Mucosa of gallbladder (tissue), 1 donor: ENCODE measurements at places on chromosomes 7 and 10. TPM values are rescaled to one million over a fixed set of nuclear protein-coding genes. Genes with fewer than 3 reads are reported as not detected.

DNA sequence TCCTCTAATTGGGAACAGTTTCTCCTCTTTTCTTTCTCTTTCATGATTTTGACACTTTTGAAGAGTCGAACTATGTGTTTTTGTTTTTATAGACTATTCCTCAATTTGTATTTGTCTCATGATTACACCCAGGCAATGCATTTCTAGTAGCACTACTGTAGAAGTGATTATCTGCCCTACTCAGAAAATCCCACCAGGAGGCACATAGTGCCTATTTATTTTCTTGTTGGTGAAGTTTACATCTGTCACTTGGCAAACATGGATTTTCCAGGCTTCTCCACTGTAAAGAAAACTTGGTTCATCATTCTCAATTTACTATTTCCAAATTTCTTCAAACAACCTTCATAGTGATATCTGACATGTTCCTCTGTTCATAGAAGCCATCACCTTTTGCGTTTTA is 893.9 kb downstream of the CCSER2 start:
- DNase-seq, result no peak

- no peak for DNase-seq
Measured at GRCh38 chr7:134856091-134856490, 76.7 kb downstream of the CALD1 start.

DNA sequence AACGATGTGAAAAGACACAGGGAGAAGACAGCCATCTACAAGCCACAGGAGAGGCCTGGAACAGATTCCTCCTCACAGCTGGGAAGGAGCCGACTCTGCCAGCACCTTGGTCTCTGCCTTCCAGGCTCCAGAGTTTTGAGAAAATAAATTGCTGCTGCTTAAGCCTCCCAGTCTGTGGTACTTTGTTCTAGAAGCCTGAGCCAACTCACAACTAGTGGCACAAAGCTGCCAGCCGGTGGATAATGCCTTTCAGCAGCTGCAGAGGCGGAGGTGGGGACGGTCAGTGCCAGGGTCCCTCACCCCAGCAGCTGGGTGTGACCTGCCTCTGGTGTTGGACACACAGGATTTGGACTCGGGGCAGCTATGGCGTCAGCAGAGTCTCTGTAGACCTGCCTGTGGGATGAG is 255.4 kb upstream of the PITRM1 start:
- DNase-seq, result no peak

The SLC18A3 gene
- total RNA-seq, result 0.20 TPM

DNA sequence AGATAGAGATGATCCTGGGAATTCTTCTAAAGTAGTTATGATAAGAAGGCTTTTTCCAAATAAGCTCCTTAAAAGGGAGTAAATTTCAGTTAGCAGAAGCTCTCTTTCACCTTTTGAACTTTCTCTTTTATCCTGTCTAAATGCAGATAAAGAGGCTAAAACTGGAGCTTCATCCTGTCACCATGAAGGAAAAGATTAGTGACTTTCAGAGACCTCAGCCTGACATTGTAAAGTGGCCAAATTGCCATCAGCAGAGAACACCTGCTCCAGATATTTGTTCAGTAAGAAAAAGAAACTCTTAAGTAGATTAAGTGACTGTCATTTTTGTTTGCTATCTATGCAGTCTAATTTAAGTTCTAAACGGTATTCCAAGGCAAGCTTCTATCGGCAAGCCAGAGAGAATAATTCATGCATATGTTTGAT is 18.3 kb downstream of the VWDE start:
- no peak for DNase-seq

DNA sequence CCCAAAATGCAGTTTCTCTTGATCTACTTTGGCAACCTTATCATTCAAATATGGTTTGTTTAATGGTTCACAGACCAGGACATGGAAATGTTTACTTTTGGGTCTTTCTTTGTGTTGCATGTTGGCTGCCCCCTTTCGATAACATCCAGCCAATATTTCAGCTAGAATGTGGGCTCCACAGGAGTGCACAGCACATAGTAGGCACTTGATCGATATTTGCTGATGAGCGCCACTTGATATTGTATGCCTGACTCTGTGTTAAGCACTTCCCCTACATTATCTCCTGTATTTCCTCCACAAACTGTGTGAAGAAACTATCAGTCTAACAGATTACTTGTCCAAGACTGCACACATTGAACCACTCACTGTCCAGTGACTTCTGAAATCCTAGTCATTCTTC is 60.2 kb downstream of the SMURF1 start:
- DNase-seq, result no peak

The SPDYE2B gene
- not detected for total RNA-seq

The CHCHD2 gene
- 293 TPM for total RNA-seq

DNA sequence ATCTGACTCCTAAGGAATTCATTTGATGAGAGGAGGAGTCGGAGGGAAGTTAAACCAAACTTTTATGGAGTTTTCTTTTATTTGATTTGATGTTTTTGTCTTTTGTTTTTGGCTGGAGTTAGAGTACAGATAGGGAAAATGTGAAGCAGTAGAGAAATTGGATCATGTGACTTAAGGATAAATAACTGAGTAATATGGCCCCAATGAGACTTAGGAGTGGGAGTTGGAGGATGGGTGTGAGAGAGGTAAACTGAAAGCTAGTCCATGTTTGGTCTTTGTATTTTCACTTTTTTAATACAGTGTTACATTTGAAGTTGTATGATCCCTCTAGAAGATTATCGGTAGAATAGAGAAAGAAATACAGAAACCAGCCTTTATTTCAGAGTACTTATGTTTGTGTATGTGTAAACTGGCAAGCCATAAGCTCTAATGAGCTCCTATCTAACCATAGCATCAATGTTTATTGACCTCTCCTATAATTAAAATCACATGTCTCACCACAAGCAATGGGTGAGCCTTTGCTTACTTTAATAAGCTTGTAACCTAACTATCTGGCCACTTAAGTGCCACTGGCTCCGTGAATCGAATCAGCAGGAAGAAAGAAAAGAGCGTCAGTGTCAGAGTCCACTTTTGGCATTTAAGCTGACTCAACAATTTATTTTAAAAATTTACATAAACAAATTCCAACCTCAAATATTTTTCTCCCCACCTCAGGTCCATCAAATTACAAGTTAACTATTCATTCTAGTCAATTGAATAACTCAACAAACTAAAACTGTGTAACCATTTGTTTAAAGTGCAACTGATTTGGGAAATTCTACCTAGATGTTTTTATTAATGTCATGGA is 113.8 kb downstream of the EPDR1 start:
- DNase-seq, result no peak

The FZD8 gene
- total RNA-seq, result 9.4 TPM

GRCh38 chr7:25694211-25694610 is 457.8 kb upstream of the NFE2L3 start:
- no peak for DNase-seq

GRCh38 chr7:76069238-76069638 is 21.3 kb downstream of the MDH2 start:
- DNase-seq, result peak; percentile 80

GRCh38 chr10:124703778-124704427 is 40.3 kb downstream of the FAM53B start:
- DNase-seq, result no peak

The CCDC172 gene
- not detected for total RNA-seq

DNA sequence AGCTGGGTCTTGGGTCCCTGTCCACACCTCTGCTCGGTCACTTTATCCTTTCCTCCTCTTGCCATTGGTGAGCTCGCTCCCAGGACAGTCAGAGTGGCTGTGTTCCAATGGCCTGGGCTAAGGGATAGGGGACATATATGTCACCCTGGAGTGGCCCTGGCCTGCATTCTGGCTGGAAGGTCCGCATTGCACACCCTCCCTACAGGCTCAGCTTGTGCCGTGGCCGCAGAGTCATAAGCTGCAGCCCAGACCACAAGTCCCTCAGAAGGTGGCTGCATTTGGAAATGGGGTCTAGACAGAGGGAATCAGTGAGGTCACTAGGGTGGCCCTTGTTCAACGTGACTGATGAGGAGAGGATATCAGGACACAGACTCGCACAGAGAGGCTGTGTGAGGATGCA is 363.8 kb upstream of the SHH start:
- no peak for DNase-seq

GRCh38 chr10:14905890-14906289 is 27.2 kb downstream of the SUV39H2 start:
- no peak for DNase-seq

DNA sequence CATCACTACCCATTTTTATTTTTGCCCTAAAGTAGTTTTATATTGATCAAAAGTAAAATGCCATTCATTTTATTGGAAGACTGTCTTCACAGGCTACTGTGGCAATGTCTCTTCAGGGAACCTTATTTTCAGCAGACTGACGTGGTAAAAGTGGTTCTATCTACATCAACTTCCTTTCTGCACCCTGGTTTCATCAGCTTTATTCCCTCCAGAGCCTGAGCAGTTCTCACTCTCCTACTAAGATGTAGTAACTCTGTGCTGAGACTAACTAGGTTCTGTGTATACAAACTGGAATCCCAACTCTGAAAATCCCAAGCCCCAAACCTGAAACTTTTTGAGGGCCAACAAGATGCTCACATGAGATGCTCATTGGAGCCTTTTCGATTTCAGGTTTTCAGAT is 155.3 kb downstream of the SFMBT2 start:
- no peak for DNase-seq

The PLXNA4 gene
- 5.8 TPM for total RNA-seq

GRCh38 chr10:1454428-1454827 is 282.9 kb downstream of the ADARB2 start:
- DNase-seq, result no peak

The TOMM7 gene
- total RNA-seq, result 345 TPM

DNA sequence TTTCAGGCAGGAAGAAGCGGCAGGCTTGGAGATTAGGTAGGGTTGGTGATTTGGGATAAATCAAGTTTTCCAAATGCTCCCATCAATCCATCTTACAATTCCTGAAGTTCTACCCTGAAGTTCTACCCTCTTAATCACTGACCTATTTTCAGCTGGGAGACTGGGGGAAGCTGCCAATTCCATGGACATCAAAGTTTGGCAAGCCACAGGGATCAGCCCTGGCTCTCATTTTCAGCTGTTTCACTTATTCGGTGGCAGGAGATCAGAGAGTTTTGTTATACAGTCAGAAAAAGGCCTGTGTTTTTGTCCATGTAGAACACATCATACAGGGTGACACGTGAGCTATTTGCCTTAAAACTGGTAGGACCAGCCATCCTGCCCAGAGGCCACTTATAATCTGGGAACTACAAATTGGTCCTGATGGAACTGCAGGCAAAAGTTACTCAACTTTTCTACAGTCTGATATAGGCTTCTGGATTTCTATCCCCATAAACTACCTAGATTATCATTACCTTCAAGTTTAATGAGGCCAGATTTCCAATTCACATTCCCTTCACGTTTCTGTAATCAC is 112.9 kb upstream of the ZNF746 start:
- no peak for DNase-seq

DNA sequence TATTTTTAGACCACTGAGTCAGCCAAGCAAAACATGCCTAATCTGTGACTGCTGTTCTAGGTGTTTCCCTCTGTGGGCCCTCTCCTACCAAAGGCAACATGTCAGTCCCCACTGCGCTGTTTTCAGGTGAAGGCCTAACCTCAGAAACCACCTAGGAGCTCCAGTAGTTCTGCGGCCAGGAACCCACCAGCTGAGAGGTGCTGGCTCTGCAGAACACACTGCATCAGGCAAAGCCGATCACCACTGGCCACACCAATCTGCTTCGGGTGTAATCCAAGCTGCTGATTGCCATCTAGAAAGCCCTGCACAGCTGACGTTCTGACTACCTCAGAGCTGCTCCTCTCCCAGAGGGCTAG is 14.9 kb downstream of the CAMK2G start:
- DNase-seq, result no peak

DNA sequence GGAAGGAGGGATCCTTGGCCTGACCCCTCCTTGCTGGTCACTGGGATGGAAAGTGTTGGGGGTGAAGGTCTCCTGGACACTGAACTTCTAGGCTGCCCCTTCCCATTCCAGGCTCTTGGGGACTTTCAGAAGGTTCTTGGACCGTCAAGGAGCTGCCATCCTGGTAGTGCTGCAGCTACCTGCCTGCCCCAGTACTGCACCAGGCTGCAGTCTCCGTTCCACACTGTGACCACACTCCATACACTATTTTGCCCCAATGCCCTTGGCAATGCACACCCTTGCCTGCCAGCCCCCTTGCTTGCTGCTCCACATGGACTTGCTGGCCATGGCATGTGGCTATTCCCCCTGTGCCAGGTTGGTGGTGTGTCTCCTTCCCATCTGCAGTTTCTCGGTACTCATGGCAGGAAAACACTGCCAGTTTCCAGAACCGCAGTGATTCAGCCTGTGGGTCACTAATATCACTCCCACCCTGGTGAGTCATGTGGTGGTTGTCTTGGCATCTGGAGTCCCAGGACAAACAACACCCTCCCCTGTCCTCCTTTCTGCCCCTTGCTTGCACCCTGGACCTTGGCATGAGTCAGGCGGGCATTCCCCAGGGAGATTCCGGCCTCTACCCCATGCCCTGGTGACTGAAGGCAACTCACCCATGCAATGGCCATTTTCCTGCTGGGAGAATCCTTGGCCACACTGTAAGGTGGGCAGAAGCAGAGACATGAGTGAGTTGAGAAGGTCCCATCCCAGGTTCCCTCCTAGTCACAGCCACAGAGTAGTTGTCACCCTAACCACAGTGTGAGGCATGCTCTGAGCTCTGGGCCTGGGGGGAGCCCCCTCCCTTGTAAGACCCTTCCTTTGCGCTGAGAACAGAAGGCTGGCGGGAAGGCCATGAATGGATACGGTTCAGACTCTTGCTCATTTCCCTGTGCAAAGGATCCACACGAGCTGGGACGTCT is 32.8 kb downstream of the GOLGA7B start:
- no peak for DNase-seq

The WDFY4 gene
- 8.7 TPM for total RNA-seq

The TTYH3 gene
- total RNA-seq, result 81.3 TPM

The TBX20 gene
- 30.6 TPM for total RNA-seq

DNA sequence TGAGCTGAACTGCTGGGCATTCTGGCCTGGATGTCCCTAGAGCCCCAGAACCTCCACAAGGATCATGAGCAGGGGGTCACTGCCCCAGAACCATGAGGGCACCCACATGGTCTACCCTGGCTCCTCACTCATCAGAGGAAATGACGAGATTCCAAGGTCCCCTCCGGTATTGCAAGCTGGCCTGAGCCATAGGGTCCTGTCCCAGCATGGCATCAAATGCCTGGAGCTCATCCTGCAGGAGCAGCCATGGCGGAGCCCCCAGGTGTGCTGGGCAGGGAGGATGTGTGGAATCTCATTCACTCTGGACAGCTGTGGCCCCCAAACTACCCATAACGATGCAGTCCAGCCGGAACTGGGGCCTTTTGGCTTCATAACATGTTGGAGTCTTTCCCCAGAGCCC is 66.6 kb upstream of the ANTXRL start:
- no peak for DNase-seq
